ENCODE measurements at places on chromosomes 16 and 17. TPM values are rescaled to one million over a fixed set of nuclear protein-coding genes. Genes with fewer than 3 reads are reported as not detected.

Gene TMED6
- total RNA-seq: 2.2 TPM

Gene PER1
- total RNA-seq: 52.7 TPM

Gene RUNDC3A
- not detected for total RNA-seq

Gene GLTPD2
- not detected for total RNA-seq

GRCh38 chr17:14619821-14620220, 318.9 kb downstream of the HS3ST3B1 start:
- H3K4me1 ChIP-seq: no peaks in the 10 kb centered on the region
- no peak overlapping the region for H3K27ac ChIP-seq
- no peak overlapping the region for H3K4me3 ChIP-seq
- no peaks in the 10 kb centered on the region for H3K27me3 ChIP-seq
- no peaks in the 10 kb centered on the region for H3K36me3 ChIP-seq
- DNase-seq: no peak

DNA sequence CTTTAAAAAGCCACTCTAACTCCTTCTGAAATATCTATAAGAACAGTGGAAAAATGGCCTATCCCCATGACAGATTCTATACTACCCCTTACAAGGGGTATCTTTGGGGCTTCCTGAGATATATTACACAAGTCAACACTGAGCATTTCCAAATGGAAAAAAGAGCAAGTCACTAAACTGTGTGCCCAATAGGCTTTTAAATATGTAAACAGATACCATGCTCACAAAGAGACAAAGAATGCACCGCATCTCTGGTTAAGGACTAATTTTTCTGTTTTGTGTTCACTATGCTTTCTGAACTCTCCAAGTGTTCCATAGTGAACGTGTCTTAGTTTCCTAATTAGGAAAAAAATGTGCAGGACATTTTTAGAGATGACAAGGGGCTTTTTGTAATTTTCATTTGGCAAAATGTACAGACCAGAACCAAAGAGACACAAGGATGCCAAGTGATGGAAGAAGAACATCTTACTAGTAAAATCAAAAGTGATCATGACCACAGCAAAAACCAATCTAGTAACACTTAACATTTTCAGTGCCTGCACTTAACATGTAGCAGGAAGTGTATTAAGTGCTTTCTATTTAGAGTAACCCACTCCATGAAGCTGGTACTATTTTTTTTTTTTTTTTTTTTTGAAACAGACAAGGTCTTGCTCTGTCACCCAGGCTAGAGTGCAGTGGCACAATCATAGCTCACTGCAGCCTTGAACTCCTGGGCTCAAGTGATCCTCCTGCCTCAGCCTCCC, 21.5 kb downstream of the MYH11 start:
- no peak overlapping the region for H3K4me3 ChIP-seq
- no peaks in the 10 kb centered on the region for H3K36me3 ChIP-seq
- DNase-seq: no peak
- H3K27me3 ChIP-seq: no peaks in the 10 kb centered on the region
- peaks cover 8% of the 10 kb centered on the region for H3K4me1 ChIP-seq
- no peak overlapping the region for H3K27ac ChIP-seq

DNA sequence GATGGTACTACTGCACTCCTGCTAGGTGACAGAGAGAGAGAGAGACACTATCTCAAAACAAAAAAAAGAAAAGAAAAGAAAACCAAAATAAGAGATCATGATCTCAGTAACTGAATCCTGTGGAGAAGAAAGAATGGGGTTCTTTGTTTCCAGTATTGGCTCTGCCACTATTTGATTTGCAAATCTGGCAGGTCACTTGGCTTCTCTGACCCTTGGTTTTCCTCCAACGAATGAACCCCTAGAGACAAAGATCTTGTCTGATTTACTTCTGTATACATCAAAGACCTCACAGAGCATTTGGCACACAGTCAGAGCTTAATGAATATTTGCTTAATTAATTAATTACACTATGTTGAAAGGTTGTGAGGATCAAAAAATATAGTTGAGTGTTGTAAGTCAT, 47.9 kb upstream of the NLK start:
- no peak for DNase-seq
- peaks cover 38% of the 10 kb centered on the region for H3K27me3 ChIP-seq
- H3K4me3 ChIP-seq: no peak overlapping the region
- no peak overlapping the region for H3K27ac ChIP-seq
- H3K4me1 ChIP-seq: no peaks in the 10 kb centered on the region
- H3K36me3 ChIP-seq: no peaks in the 10 kb centered on the region

DNA sequence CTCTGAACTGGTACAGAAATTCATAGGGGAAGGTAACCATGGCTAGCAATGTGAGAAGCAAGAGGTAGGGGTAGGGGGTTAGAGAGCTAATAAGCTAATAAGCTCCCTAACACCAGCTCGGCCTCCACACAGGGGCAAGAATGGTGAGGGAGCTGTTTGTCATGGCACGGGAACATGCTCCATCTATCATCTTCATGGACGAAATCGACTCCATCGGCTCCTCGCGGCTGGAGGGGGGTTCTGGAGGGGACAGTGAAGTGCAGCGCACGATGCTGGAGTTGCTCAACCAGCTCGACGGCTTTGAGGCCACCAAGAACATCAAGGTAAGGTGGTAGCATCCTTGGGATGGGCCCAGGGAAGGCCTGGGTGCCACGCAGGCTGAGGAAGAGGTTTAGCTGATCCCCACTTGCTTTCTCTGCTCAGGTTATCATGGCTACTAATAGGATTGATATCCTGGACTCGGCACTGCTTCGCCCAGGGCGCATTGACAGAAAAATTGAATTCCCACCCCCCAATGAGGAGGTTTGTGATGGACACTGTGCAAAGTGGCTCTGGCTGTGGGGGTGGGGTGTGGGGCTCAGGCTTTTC, 3.5 kb upstream of the FTSJ3 start:
- H3K27ac ChIP-seq: peak overlapping the region; percentile 83
- H3K36me3 ChIP-seq: peaks cover 45% of the 10 kb centered on the region
- peaks cover 49% of the 10 kb centered on the region for H3K4me1 ChIP-seq
- H3K4me3 ChIP-seq: peak overlapping the region; percentile 48
- H3K27me3 ChIP-seq: no peaks in the 10 kb centered on the region

DNA sequence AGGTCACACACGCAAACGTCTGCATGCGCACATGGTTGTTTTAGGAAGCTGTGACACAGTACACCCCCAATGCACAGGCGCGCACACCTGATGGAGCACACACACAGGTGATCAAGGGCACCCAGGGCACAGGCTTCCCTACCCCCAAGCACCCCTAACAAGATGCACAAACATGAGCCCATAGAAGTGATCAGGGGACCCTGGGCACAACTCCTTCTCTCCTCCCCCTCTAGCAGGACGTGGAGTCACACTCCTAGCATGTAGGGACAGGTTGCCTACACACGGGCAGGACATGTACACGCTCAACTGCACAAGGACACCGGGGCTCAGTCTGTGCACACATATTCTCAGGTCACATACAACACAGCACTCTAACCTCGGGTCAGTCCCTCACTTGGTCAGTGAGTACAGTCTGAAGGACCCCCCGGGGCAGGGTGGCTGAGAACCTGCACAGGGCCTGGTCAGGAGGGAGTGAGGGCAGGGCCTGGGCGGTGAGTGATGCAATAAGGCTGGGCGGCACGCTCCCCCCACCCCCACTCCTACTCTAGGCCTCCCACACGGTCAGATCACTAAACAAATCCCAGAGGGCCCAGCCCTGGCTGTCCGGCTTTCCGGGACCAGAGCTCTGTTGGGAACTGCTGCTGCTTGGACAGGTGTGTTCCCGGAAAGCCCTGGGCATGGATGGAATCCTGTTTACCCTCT, 751 bp upstream of the DOC2B start:
- H3K27me3 ChIP-seq: peaks cover 32% of the 10 kb centered on the region
- H3K4me3 ChIP-seq: peak overlapping the region; percentile 44
- no peak for DNase-seq
- H3K27ac ChIP-seq: no peak overlapping the region

DNA sequence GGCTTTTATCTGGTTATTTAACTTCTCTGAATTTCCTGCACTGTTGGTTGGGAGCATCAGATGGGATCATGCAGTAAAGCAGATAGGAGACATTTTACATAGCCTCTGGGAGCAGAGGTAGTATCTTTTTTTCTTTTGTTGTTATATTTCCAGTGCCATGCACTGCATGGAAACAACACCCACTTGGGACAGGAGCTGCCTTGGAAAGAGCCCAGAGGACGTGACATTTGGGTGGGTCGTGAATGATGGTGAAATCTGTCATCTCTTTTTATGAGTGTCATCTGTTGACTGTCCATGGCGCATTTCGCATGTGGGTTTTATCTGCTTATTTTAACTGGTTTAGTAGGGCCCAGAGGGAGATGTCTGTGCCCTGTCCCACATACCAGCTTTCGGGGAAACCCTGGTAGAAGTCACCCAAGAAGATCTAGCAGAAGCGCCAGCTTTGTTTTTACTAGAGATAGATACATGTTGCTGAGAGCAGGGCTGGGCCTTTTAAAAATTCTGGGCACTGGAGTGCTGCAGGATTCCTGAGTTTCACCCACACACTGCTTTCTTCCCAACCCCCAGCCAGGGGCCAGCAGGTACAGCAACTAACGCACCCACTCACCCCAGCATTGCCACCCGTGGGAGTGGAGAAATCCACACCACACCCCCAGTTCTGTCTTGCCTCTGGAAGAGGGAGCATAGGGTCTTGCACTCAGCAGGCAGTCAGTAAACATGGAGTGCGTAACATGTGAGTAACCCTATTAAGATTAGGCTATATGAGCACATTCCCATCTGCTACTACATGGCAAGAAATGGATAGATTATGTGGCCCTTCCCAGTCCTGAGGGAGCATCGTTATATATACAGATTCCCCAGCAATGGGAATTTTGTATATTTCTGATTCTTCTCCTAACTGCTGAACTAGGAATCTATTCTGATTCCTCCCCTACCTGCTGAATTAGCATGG, 8.4 kb upstream of the TERF2 start:
- H3K36me3 ChIP-seq: no peaks in the 10 kb centered on the region
- no peaks in the 10 kb centered on the region for H3K27me3 ChIP-seq
- peaks cover 15% of the 10 kb centered on the region for H3K4me1 ChIP-seq
- no peak for DNase-seq
- H3K27ac ChIP-seq: no peak overlapping the region

GRCh38 chr16:14364386-14365199, 265.5 kb downstream of the PARN start:
- no peaks in the 10 kb centered on the region for H3K36me3 ChIP-seq
- H3K27ac ChIP-seq: no peak overlapping the region
- no peak overlapping the region for H3K4me3 ChIP-seq
- H3K27me3 ChIP-seq: peaks cover 2% of the 10 kb centered on the region
